ENCODE measurements at places on chromosomes 13 and 19. TPM values are rescaled to one million over a fixed set of nuclear protein-coding genes. Genes with fewer than 3 reads are reported as not detected.

- DNase-seq, result no peak
Measured at GRCh38 chr13:33319859-33320258, 34.3 kb upstream of the STARD13 start.

GRCh38 chr13:99320693-99321481 lies 13.7 kb upstream of the GPR183 start:
- DNase-seq, result no peak

DNA sequence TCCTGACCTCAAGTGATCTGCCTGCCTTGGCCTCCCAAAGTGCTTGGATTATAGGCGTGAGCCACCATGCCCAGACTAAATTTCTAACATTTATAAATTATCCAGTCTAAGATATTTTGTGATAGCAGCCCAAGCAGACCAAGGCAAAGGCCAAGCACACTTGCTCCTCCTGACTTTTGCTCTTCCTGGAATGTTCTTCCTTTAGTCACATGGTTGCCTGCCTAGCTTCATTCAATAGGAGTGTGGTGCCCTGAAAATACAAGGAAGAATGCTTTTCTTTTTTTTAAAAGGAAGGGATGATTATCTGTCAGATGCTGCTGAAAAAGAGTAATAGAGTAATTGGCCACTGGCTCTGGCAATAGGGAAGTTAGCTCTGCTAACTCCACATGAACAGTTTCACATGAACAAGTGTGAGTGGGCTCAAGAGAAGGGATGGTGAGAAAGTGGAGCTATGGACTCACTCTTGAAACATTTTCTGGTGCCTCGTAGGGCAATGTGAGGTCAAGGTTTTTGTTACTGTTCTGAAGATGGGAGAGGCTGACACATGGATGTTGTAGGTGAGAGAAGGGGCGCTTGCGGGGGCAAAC lies 47.1 kb downstream of the USPL1 start:
- DNase-seq, result no peak

- DNase-seq, result no peak
Measured at GRCh38 chr13:104387510-104387909, 1321.3 kb upstream of the SLC10A2 start.

DNA sequence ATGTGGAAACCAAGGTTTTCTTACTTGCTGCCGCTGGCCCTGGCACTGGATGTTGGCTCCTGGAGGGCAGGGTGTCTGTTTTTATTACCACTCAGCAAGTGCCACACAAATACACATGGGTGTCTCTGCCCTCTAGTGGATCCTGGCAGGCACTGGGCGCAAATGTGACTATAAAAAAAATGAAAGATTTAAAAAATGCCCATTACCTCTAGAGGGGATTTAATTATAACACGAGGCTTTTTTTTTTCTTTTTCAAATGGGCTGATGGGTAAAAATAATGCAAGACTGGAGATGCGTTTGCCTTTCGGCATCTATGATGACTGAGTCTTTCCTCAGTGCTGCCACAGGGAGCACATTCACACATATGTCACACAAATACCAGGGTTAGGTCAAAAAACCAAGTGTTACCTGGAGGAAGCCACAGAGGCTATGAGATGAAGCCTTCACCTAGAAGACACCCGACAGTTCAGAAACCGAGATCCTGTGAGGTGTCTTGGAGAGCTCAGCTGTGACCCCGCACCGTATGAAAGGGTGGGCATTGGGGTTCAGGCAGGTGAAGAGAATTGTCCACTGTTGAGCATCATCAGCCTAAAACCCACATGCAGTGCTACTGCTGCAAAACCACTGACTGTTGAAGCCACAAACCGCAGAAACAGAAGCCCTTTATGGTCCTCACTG lies 25.7 kb downstream of the CHAMP1 start:
- peak; percentile 33 for DNase-seq

GRCh38 chr19:7515645-7516151 lies at the start of gene ZNF358:
TSS of gene ZNF358 (plus strand) at chr19:7516103. CDS start at chr19:7519243, 3,140 bp downstream.
- DNase-seq, result peak; percentile 50

- DNase-seq, result no peak
Measured at GRCh38 chr13:42038661-42039456, 9.6 kb upstream of the DGKH start.

Gene CKAP2
- 10.0 TPM for total RNA-seq

- DNase-seq, result no peak
Measured at GRCh38 chr13:30109471-30110135, 197.7 kb downstream of the KATNAL1 start.

Gene TBXA2R
- total RNA-seq, result 19.1 TPM

DNA sequence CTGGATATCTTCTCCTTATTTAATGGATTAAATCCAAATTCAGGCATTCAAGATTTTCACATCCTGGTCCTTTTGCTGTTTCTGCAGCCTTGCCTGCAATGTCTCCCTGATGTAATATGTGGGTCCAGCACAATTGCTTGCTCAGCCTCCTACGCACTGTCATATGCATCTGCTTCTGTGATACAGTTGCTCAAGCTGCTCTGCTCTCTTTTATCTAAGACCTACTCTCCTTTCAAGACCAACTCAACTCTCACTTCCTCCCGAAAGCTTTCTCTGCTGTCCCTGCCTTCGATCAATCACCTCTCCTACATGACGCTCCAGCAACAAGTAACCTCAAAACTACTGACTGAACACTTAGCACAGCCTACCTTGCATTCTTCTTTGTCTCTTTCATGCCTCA lies 138.2 kb downstream of the DCLK1 start:
- DNase-seq, result no peak

DNA sequence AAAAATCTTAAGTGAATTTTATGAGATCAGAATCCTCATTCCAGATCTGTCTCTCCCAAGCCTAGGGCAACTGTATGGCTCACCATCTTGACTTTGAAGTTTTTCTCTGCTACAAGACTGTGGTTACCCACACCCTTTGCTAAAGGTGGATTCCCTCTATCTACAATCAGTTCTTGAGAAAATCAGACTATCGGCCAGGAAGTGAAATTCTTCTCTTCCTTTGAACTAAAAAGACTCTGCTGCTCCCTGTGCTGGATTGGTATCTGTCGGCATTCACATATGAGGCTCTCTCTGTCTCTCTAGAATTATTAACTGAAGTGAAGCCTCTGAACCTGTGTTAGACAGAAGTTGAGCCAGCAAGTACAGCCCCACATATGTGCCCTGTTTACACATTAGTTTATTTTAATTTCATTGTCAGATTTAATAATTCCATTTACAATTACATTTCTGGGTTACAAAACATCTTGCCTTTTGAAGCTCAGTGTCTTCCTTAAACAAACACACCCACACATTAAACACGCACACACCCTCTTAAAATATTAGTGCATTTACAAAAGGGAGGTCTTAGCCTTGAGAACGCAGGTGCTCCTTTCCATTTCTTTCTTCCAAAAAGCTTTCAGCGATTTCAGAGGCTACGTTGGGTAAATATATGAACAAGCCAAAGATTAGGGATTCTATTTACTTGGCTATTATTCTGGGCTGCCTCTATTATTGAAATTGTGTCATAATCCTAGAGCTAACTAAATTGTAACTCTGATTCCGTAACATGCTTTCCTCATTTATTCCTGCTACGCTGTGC lies 145.7 kb downstream of the MIPEP start:
- peak; percentile 50 for DNase-seq

DNA sequence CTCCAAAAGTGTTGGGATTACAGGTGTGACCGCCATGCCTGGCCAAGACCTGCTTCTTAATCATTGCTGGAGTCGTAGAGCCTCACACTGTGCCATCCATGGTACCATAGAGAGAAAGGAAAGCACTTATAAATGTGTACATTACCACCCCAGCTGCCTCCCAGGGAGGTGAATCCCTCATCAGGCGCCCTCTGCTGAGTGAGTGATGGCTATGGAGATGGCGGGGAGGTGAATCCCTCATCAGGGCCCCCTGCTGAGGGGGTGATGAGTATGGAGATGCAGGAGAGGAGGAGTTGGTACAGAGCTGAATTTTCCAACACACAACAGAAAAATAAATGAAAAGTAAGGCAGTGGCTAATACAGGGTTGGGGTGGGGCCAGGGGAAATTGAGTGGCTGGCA lies 263.4 kb downstream of the UQCRFS1 start:
- no peak for DNase-seq

DNA sequence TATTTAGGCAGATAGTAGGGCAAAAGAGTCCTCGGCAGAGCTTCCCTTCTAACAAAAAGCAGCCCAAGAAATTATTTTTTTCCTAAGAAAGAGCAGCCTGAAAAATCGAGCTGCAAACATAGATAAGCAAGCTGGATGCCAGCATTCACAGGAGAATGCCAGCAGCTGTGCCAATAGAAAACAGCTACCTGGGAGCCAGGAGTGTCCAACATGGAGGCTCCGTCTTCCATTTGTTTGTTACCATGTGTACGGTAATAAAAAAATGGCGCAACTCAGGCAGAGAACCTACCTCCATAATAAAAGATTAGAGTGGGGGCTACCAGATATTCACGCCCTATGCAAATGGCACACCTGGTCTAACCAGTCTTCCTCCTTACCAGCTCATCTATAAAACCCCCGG lies 77.6 kb upstream of the IPO5 start:
- no peak for DNase-seq

Gene ZIM2
- not detected for total RNA-seq

Gene KLK6
- total RNA-seq, result not detected

- DNase-seq, result no peak
Measured at GRCh38 chr19:28701491-28701890, 511.5 kb downstream of the UQCRFS1 start.

GRCh38 chr19:46660008-46660517 lies 919 bp downstream of the DACT3 start:
- DNase-seq, result no peak

GRCh38 chr13:36543671-36544070 lies 111.4 kb downstream of the CCNA1 start:
- DNase-seq, result no peak

DNA sequence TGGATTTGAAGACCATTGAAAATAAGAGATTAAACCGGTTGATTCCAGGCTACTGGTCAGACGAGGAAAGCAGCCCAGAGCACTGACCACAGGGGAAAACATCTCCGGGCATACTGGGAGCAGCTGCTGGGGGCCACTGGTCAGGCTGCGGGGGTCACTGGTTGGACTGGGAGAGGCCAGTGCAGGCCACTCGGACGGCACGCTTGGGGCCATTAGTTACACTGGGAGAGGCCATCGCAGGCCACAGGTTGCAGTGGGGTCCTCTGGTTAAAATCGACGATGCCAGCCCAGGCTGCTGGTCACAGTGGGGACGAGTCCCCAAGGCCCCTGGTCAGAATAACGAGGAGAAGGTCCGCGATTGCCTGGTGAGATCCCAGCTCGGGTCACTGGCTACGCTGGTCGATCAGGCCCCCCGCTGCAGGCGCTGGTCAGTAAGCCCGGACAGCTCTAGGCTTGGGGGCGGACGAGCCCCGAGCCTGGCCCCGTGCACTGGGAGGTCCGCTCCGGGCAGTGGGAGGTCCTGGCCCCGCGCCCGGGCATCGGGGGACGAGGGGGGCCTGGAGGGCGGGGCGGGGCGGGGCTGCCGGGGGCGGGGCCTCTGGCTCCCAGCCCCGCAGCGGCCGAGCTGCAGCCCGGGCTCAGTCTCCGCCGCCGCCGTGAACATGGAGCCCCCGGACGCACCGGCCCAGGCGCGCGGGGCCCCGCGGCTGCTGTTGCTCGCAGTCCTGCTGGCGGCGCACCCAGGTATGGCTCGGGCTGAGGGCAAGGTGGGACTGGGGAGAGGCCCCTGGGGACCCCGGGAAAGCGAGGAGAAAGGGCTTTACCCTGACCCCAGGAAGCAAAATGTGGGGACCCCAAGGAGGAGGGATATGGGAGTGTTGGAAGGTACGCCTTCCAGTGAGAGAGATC lies at the start of gene BCAM:
Gene BCAM, plus strand, starts transcription at position 641 of the 909 bp plus-strand sequence. Its CDS starts 22 bp downstream, at position 663.
- DNase-seq, result no peak

DNA sequence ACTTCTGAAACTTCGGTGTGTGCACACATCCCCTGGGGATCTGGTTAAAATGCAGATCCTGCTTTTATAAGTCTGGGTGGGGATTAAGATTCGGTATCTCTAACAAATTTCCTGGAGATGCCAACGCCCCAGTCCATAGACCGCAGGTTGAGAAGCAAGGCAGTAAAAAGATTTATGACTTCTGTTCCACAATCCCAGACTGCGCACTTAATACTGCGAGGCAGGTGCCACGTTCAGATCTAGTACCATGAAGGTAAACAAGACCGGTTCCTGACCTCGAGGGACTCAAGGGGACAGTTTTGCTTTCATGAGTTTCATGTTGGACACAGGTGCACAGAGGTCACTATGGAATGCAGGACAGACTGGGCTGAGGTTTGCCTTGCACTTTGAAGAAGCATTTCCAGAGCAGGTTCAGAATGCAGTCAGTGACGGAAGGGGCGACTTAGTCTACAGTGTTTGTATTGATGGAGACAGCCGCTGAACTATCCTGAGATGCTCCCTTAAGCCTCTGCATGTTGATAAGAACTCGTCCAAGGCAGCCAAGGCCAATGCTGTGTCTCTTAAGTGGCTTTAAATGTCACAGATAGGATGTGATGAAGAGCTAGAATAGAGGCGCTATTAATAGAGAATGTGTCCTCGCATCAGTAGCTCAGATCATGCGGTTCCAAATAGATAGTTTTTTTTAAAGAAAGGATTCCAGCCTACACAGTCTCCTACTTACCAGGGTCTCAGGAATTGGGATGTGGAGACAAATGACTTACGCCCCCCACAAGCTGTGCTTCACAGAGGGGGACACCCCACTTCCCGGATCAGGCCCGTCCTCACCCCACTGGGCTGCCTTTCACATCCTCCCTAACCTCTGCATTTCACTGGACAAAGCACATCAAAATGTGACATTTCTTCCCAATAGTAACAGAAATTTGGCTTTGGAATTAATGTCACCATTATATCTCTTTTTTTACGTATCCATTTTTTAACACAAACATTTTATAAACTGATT lies 97.1 kb upstream of the IRS2 start:
- no peak for DNase-seq

DNA sequence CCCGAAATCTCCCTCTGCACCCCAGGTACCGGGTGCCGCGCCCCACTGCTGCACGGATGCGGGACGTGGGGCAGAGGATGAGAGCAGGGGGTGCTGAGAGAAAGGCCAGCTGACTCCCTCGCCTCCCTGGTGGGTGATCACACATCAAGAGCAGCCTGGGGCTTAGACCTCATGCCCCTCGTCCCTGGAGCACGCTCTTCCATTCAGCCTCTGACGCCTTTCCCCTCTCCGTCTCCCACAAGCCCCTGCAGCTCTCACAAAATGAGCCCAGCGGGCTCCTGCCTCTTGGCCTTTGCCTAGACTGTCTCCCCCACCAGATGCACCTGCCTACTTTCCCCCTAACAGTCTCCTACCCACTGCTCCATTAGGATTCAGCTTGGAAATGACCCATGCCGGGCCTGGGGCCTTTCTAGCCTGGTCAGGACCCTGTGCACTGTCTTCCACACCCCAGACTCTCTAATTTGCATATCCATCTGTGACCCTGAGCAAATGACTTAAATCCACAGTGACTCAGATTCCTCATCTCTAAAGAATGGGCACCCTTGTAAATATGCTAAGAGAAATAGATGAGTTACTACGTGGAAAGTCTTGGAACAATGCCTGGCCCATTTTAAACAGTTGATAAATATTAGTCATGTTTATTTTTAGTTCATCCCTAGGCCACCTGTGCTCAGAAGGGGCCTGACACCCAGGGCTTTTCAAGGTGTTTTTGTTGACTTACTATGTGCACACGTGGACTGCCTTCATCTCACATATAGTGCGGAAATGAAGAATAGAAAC lies 582 bp upstream of the PTPRH start:
- no peak for DNase-seq

Measured in naive thymus-derived CD8-positive, alpha-beta T cell (primary cell).